ENCODE measurements at places on chromosomes 2 and 18.

- no peak for DNase-seq
Measured at GRCh38 chr2:206392118-206392517, 51.2 kb upstream of the ADAM23 start.

DNA sequence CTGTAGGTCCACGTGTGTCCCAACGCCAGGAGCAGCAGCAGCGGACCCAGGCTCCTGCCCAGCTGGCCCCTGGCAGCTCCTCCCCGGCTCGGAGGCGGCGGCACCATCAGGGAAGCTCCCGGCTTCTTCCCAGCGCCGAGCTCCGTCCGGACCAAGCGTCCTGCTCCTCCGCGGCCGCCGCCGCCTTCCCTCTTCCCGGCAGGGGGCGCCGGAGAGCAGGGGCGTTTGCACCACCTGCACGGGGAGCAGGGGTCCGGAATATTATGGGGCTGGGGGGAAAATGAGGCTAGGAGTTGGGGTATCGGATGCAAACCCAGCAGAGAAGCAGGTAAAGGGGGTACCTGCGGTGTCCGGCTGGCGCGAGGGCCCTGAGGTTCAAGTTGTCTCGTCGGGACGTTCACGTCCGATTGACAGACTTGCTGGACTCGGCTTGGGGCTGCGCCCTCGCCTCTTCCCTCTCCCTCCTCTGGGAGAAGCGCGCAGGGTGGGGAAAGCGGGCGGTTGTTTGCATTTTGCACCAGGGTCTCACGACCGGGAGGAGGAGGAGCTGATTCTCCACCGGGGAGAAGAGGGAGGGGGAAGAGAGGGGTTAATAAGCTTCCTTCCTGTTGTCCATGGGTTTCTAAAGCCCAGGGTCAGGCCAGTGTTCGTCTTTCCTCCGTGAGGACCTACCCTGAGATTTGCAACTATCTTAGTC lies at the start of gene CCBE1:
Gene CCBE1 (minus strand): TSS at position 188 of the 697 bp plus-strand sequence.
- DNase-seq, result no peak

GRCh38 chr2:43288417-43289305 lies 62.3 kb upstream of the ZFP36L2 start:
- no peak for DNase-seq

- no peak for DNase-seq
Measured at GRCh38 chr2:127359520-127359919, 28.3 kb downstream of the MAP3K2 start.

- no peak for DNase-seq
Measured at GRCh38 chr2:134261398-134262131, 7.7 kb downstream of the MGAT5 start.

GRCh38 chr2:70706026-70706795 lies 61.8 kb downstream of the ADD2 start:
- no peak for DNase-seq

GRCh38 chr18:45984546-45985235 lies 17.6 kb upstream of the EPG5 start:
- DNase-seq, result no peak

- DNase-seq, result peak; percentile 2
Measured at GRCh38 chr2:147172493-147173188, 672.2 kb upstream of the ACVR2A start.

GRCh38 chr2:236826606-236827156 lies 257.1 kb downstream of the ACKR3 start:
- no peak for DNase-seq

- DNase-seq, result no peak
Measured at GRCh38 chr2:70657246-70657645, 103.6 kb upstream of the TGFA start.

- DNase-seq, result no peak
Measured at GRCh38 chr2:33395655-33396249, 80.7 kb upstream of the RASGRP3 start.

DNA sequence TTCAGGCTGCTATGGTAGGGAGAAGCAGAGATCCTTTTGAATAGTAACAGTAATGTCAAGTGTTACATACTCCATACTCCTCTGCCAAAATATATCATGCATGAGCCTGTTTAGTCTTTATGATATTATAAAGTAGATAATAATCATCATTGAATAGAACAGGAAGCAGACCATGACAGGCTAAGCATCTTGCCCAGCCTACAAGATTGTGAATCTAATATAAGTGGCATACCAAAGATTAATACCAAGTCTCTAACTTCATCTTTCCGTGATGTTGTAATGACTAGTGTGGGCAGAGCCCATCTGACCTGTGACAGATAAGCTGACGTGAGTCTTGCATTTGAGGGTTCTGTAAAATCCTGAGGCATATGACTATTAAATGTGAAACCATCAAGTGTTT lies 13.1 kb downstream of the NDUFB3 start:
- DNase-seq, result no peak

DNA sequence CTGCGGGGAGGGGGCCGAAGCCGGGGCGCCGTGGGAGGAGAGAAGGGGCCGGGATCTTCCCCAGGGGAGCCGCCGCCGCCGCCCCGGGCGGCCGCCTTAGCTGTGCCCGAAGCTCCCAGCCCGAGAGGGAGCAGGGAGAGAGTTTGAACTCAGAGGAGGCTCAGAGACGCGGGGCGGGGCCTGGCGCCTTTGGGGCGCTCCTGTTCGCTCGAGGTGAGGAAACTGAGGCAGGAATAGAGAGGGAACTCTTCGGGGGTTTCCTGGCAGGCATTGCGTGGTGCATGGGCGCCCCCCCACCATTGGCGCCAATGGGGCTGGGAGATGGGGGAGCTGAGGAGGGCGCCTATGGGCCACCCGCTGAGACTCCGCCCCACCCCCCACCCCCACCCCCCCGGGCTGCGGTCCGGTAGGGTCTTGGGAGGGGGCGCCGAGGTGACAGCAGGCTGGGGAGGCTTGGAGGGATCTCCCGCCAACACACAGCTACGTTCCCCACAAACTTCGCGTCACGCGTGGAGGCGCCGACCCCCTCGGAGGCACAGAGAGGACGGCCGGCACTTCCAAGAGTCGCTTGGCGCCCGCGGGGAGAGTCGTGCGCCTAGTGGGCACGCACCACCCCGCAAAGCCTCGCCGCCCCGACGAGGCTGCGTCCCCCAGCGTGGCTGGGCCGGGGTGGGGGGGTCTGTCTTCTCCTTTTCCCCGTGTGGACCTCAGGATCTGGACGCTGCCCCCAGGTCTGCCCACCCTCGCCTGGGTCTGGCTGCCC lies 680 bp downstream of the CTDSP1 start:
- DNase-seq, result no peak

- no peak for DNase-seq
Measured at GRCh38 chr2:19484736-19485135, 126.3 kb upstream of the OSR1 start.

- DNase-seq, result no peak
Measured at GRCh38 chr2:55338268-55338667, 69.2 kb upstream of the MTIF2 start.

DNA sequence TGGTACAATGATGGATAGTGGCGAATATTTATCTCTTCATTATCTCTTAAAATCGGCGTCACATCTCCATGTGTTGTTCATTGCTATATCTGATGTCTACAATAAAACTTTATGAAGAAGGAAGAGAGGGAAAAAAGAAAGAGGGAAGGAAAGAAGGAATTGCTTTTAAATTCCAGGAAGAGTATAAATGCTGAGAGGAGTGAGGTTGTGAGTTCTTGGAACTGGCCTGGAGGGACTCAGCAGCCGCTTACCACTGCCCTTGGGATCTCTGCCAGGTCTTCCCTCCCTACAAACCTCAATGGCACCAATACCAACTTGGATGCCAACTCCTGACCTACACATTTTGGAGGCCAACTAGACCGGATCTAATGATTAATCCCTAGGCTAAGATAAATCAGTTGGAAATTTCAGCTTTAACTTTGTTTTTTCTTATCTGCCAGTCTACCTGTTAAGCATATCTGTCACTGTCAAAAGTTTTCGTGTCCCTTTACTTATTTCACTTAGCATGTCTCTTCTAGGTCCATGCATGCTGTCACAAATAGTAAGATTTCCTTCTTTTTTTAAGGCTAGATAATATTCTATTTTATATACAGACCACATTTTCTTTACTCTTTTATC lies 9.8 kb downstream of the SCN9A start:
- DNase-seq, result no peak

- DNase-seq, result no peak
Measured at GRCh38 chr2:127599211-127599610, 46.7 kb upstream of the GPR17 start.

DNA sequence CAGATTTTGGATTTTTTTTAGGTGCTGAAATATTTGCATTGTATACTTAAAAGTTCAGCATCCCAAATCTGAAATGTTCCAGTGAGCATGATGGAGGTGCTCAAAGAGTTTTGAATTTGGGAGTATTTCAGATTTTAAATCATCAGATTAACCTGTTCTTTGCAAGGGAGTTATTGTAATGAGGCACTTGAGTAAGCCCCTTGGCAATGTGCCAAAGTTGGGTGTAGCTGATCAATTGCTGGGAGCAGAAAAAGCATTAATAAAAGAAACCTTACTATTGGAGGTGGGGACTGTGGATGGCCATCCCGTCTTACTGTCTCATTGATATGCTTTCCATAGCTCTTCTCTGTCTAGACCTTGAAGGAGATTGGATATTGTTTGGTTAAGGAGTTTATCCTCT lies 28.3 kb downstream of the MALT1 start:
- DNase-seq, result no peak

- no peak for DNase-seq
Measured at GRCh38 chr2:138514173-138514572, 12.6 kb downstream of the SPOPL start.

DNA sequence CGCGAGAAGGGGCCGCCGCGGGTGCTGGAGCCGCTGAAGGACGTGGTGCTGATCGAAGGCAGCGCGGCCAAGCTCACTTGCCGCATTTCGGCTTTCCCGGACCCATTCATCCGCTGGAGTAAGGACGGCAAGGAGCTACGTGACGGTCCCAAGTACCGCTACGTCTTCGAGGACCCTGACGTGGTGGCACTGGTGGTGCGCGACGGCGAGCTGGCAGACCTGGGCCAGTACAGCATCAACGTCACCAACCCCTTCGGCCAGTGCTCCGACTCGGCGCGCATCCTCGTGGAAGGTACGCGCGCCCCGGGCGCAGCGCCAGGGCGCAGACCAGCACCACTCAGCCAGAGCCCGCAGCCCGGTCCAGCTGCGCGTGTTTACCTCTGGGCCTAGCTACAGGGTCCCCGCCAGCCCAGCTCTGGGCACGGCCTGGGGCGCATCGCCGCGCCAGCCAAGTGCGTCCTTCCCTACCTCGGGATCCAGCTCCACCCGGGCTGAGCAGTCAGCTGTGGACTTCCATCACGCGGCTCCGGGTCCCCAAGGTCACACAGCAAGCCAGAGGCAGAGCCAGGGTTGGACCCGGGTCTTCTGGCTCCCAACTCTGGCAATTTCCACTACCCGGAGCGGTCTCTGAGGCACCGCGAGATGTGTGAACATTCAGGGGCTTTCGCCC lies 1.7 kb upstream of the GMPPA start:
- DNase-seq, result no peak

DNA sequence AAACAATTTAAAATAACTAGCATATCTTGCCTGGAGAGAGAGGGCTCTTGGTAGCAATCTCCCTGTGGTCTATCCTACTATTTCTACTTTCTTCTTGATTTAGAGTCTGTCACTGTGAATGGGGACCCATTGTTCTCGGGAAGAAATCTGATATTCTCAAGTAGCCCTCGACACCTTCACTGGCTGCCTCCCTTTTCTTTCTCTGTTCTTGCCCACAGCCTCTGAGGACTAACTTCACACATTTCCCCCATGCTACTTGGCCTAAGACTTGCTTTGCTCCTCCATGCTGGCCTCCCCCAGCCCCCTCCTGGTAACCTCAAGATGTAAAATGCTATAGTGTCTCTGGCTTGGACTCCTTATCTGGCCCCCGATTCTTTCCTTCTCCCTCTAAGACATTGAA lies 58.8 kb upstream of the NT5C1B start:
- DNase-seq, result no peak

DNA sequence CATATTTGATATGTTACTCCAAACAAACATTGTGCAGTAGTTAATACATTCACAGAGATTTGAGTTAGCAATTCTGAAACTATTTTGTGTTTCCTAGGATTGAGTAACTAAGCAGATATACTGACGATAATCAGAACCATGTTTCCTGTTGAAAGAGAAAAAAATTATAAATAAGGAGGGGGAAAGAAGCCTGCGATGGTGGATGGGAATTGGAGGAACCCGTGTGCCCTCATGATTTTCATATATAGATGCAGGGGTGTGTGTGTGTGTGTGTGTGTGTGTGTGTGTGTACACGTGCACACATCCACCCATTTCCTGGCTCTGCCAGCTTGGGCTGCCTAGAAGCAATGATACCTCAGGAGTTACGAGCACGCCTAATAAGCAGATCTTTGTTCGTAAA lies 56.9 kb downstream of the LPIN2 start:
- no peak for DNase-seq

- DNase-seq, result no peak
Measured at GRCh38 chr18:30999186-30999585, 43.4 kb downstream of the DSC3 start.

DNA sequence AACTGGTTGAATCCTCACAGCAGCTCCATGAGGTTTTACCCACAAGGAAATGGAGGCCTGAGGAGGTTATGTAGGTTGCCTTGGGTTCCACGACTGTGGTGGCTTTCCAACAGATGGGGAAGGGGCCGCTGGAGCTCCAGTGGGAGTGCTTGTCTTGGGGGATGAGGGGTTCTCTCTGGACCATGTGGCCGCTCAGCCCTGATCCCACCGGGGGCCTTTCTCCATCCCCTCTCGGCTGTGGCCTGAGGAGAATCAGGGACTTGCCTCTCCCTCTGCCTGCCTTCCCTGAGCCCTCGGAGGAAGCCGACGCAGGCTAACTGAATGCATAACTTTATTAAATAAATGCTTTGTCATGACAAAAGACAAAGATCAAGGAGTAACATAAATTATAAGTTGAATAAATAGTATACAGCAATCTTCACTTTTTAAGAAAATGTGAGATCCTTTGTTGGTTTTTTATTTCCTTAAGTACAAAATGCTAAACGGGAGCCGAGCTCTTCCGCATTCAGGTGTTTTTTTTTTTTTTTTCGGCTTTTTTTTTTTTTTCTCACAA lies 23.5 kb downstream of the IGFBP5 start:
- no peak for DNase-seq

DNA sequence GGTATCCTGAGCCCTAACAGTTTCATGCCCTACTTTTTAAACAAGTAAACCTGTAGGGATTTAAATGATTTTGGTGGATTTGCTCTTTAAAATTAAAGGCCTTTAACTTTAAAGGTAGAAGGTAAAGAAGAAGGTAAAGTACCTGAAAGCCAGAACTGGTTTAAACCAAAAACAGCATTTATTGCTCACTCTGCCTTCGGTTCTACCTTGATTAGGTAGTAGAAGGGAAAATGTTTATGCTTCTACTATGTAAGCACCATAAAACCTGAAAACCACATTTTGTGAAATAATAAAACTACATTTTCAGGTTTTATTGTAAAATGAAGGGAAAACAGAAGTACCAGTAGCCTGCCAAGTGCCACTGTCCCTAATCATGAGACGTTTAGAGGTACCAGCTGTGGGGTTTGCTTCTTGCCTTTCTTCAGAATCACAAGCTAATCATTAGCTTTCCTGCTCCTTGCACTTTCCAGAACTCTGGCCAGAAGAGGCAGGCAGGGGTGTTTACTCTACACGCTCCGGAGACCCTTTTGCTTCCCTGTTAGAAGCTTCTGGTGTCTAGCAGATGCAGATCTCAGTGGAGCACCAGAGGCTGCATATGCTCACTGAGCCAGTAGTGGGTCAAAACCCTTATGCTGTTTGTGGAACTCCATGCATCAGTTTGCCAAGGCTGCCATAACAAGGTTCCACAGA lies 33.3 kb downstream of the RPIA start:
- DNase-seq, result no peak

- no peak for DNase-seq
Measured at GRCh38 chr2:228665232-228665631, 483.7 kb upstream of the SPHKAP start.

- DNase-seq, result no peak
Measured at GRCh38 chr2:177314194-177314593, 49.7 kb upstream of the NFE2L2 start.

Data from nucleus accumbens (tissue), 56 donors.